Smooth muscle cell of the umbilical artery (primary cell): ENCODE measurements at places on chromosomes 7 and 10. TPM values are rescaled to one million over a fixed set of nuclear protein-coding genes. Genes with fewer than 3 reads are reported as not detected.

Gene HOXA11
- 13.2 and 13.4 TPM in 2 replicates for total RNA-seq

Gene TRIM4
- 28.3 and 29.7 TPM in 2 replicates for total RNA-seq

Gene MBL2
- not detected in 2 replicates for total RNA-seq

Gene MACC1
- total RNA-seq, result under 0.01 and 0.05 TPM in 2 replicates

Gene RASA4
- total RNA-seq, result 2.1 and 3.4 TPM in 2 replicates

Gene STEAP2
- 9.2 and 18.3 TPM in 2 replicates for total RNA-seq

Gene ALOX5
- not detected in 2 replicates for total RNA-seq

Gene TCTN3
- total RNA-seq, result 42.4 and 43.1 TPM in 2 replicates

Gene TMEM176A
- total RNA-seq, result not detected in 2 replicates

Gene HMX2
- total RNA-seq, result not detected in 2 replicates

Gene STAG3
- total RNA-seq, result 0.88 and 1.2 TPM in 2 replicates

Gene RFC2
- 6.2 and 12.9 TPM in 2 replicates for total RNA-seq

Gene H2BK1
- not detected in 2 replicates for total RNA-seq
